ENCODE measurements at places on chromosomes 5 and 9.

DNA sequence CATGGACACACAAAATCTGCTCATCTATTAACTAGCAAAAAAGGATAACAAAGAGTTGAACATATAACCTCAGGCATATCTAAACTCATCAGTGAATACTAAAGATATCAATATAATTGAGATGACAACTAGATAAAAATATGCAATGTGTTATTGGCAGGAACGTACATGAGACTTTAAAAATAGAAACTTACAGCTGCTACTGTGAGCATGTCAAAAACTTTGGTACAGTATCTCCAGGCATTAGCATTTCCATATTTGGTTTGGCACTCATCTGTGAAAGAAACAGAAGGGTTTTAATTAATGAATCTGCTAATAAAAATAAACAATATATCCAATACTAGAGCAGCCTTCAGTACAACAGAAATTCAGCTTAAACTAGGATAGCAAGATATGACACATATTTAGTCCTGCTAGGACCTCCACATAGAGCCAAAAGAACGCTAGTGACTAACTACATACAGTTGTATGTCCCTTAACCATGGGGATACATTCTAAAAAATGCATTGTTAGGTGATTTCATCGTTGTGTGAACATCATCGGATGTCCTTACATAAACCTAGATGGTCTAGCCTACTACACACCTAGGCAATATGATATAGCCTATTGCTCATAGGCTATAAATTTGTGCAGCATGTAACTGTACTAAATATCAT is 10.5 kb upstream of the SCAI start:
- H3K36me3 ChIP-seq = peaks cover 89% of the 10 kb centered on the region
- no peaks in the 10 kb centered on the region for H3K4me1 ChIP-seq
- no peak for DNase-seq

DNA sequence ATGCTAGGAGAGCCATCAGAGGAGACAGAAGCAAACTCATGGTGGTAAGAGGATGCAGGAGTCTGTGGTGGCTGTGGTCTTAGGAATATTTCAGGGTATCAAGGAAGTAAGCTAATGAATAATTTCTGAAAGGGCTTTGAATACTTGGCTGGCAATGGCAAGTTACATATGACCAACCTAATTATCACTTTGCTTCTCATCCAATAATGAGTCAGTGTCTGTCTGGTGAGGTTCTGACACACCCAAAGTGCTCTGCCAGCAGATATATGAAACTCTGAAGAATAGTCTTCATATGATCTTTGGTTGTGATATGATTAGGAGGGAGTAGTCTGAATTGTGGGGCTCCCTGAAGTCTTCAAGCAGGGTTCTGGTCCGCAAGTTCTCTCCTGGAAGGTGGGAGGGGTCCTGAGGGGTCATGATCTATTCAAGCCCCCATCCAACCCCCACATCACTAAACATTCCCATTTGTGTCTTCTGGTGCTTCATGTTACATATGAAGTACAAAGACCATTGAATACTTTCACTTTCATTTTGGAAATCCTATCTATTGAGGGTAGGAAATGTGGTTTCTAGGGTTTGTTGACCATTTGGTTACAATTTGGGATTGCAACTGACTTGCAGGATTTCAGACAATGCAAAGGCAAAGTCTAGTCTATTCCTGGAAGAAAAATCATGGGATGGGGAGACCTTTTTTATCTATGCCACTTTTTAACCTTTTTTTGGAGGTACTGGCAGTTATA is 199.9 kb upstream of the CDKN2B start:
- H3K27ac ChIP-seq = no peak overlapping the region
- H3K27me3 ChIP-seq = no peaks in the 10 kb centered on the region
- H3K4me1 ChIP-seq = no peaks in the 10 kb centered on the region
- H3K4me3 ChIP-seq = no peak overlapping the region
- no peaks in the 10 kb centered on the region for H3K36me3 ChIP-seq

- H3K4me1 ChIP-seq = no peaks in the 10 kb centered on the region
- no peak for DNase-seq
- H3K27ac ChIP-seq = no peak overlapping the region
- H3K27me3 ChIP-seq = no peaks in the 10 kb centered on the region
Measured at GRCh38 chr5:62977661-62978060, 399.0 kb downstream of the LRRC70 start.

DNA sequence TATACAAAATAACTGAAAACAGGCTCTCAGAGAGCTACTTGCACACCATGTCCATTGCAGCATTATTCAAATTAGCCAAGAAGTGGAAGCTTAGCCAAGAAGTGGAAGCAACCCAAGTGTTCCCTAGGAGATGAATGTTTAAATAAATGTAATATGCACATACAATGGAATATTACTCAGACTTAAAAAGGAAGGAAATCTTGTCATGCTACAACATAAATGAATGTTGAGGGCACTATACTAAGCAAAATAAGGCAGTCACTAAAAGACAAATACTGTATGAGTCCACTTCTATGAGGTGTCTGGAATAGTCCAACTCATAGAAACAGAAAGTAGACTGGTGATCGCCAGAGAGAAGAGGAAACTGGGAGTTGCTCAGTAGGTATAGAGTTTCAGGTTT is 438.1 kb downstream of the MAT2B start:
- H3K27ac ChIP-seq = no peak overlapping the region
- no peaks in the 10 kb centered on the region for H3K4me1 ChIP-seq
- no peaks in the 10 kb centered on the region for H3K36me3 ChIP-seq
- H3K27me3 ChIP-seq = no peaks in the 10 kb centered on the region
- no peak for DNase-seq

DNA sequence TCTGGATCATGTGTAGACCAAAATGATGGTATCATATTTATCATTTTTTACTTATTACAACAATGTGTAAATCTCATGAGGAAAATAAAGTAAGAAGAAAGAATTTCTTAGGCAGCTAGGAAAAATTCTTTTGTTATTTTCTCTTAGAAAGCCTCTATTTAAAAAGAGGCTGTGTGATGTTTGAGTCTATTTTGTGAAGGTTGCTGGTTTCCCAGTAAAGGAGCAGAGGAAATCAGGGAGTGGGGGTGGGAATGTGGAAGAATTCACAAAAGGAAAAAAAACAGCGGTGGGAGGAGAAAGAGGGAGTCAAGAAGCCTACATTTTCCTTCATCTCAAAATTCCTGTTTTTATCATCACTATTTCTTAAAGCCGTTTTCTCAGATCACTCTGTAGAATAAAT is 20.1 kb downstream of the PTCH1 start:
- peaks cover 7% of the 10 kb centered on the region for H3K36me3 ChIP-seq
- peaks cover 92% of the 10 kb centered on the region for H3K4me1 ChIP-seq
- no peaks in the 10 kb centered on the region for H3K27me3 ChIP-seq

DNA sequence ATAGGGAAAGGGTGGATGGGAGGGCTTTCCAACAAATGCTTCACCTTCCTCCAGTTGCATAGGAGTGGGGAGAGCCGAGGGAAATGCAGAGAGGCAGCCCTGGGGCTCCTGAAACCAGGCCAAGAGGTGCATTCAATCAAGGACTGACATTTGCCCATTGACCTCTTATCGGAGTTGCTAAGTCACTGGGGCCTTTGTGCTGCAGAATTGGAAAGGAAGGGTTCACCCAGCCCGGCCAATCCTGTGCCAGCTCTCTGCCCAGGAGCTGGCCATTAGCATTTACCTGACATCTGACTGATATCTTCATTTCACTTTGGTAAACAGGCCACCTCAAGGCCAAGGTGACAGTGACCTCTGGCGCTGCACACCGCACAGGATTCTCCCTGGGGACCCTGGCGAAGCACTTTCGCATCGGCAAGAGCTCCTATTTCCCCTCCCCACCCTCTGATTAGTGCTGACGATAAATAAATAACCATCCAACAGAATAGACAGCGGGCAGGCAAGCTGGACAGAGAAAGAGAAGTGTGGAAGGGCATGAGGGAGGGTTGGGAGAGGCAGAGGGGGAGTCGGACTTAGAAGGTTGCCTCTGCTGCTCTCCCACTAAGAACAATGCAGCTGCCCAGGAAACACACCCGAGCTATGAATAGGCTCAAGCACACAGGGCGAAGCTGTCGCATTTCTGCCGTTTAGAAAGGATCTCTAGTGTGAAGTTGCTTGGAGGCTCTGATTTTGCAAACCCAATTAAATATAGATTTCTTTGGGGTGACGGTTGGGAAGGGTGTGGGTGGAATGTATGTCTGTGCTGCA is 57.0 kb upstream of the BOD1 start:
- H3K4me1 ChIP-seq = peaks cover 11% of the 10 kb centered on the region
- no peak overlapping the region for H3K4me3 ChIP-seq
- H3K27ac ChIP-seq = no peak overlapping the region
- no peaks in the 10 kb centered on the region for H3K36me3 ChIP-seq

GRCh38 chr5:6436715-6437331 is 11.8 kb upstream of the UBE2QL1 start:
- H3K36me3 ChIP-seq = no peaks in the 10 kb centered on the region
- H3K4me1 ChIP-seq = no peaks in the 10 kb centered on the region
- no peak overlapping the region for H3K4me3 ChIP-seq
- no peaks in the 10 kb centered on the region for H3K27me3 ChIP-seq

DNA sequence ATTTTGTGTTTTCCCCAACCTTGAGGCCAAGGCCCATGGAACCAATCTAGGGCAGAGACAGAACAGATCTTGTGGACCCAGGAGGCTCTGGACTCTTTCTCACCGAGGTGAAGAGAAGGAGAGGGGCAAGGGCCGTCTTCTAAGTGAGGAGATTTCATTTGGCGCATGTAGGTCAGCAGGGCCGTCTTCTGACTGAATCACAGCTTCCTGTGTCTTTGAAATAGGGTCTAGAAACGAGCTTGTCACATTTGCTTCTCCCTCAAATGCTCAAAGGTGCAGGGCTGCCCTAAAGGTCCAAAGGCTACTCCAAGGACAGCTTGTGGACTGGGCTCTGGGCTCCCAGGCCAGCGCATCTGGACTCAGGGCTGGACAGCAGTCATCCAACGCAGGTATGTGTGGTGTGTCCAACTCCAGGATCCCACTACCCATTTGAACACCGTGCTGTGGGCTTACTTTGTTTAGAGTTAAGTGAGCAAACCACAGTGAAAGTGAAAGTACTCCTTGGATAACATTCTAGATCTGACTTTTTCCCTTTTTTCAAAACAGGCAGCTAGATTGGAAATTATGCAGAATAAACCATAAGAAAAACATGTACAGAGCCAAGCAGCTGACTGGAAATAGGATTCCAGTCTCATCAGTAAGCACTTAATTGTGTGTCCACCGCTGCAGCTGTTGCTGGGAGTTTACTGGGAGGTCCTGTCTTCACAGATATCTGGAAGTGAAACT is 357.0 kb downstream of the GADD45G start:
- H3K36me3 ChIP-seq = no peaks in the 10 kb centered on the region
- DNase-seq = no peak
- peak overlapping the region; percentile 21 for H3K27ac ChIP-seq
- peak overlapping the region; percentile 11 for H3K4me3 ChIP-seq
- H3K27me3 ChIP-seq = no peaks in the 10 kb centered on the region

DNA sequence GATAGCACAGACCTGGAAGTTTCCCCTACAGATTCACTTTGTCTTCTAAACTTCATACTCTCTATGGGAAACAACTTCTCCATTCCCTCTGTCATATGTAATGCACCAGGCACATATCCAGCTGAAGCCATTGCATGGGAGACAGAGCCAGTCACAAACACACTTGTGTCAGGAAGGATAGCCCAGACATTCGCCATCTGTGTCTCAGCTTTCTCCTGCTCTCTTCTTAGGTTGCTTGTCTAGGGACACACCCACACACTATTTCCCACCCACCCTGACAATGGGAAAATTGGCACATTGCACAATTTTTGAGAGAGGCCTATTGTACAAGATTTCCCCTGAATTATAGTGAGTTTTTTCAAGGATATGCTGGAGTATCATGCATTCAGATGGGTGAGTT is 158.4 kb upstream of the MPDZ start:
- no peak overlapping the region for H3K4me3 ChIP-seq
- no peaks in the 10 kb centered on the region for H3K27me3 ChIP-seq
- DNase-seq = no peak
- H3K4me1 ChIP-seq = no peaks in the 10 kb centered on the region

GRCh38 chr9:134221273-134222017 is 57.1 kb upstream of the RNU6ATAC start:
- no peaks in the 10 kb centered on the region for H3K4me1 ChIP-seq
- no peak overlapping the region for H3K27ac ChIP-seq
- peaks cover 1% of the 10 kb centered on the region for H3K27me3 ChIP-seq
- no peak for DNase-seq
- no peaks in the 10 kb centered on the region for H3K36me3 ChIP-seq
- no peak overlapping the region for H3K4me3 ChIP-seq

GRCh38 chr5:53126521-53126920 is 17.0 kb upstream of the MOCS2 start:
- no peak overlapping the region for H3K27ac ChIP-seq
- DNase-seq = no peak
- H3K36me3 ChIP-seq = no peaks in the 10 kb centered on the region

GRCh38 chr5:139787257-139787567 is 8.4 kb upstream of the PSD2 start:
- peak overlapping the region; percentile 59 for H3K4me3 ChIP-seq
- H3K36me3 ChIP-seq = no peaks in the 10 kb centered on the region
- H3K27ac ChIP-seq = no peak overlapping the region
- no peaks in the 10 kb centered on the region for H3K27me3 ChIP-seq
- no peak for DNase-seq

GRCh38 chr5:1479581-1480188 is 34.4 kb upstream of the SLC6A3 start:
- H3K4me3 ChIP-seq = no peak overlapping the region
- peaks cover 11% of the 10 kb centered on the region for H3K4me1 ChIP-seq
- H3K36me3 ChIP-seq = peaks cover 67% of the 10 kb centered on the region

DNA sequence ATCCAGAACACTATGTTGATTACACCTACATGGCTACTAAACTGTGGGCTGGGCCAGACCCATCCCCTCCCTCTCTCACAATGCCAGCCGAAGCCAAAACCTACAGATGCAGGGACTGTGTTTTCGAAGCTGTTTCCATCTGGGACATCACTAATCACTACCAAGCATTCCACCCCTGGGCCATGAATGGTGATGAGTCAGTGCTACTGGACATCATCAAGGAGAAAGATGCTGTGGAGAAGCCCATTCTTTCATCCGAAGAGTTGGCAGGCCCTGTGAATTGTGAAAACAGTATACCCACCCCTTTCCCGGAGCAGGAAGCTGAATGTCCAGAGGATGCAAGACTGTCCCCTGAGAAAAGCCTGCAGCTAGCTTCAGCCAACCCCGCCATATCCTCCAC is 65.0 kb downstream of the ZNF462 start:
- H3K27me3 ChIP-seq = no peaks in the 10 kb centered on the region
- no peaks in the 10 kb centered on the region for H3K4me1 ChIP-seq
- DNase-seq = no peak
- no peak overlapping the region for H3K27ac ChIP-seq
- peaks cover 56% of the 10 kb centered on the region for H3K36me3 ChIP-seq
- no peak overlapping the region for H3K4me3 ChIP-seq
